ENCODE measurements at places on chromosomes 11 and 22.

DNA sequence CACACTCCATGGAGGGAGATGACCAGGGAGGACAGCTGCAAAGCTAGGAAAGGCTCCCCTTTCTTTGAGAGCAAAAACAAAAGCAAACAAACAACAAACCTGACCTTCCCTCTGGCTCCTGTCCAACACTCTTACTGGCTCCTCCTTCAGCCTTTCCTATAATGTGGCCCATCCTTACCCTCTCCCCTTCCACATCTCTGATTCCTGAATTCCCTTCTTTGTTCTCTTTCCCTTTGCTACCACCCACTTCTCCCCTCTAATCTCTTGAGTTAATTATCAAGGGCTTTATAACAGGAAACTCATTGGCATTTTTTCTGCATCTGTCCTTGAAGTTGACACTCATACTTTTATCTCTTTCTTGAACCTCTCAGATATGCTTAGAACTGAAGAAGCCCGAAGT lies 56.3 kb downstream of the ZNF280B start:
- DNase-seq: no peak

DNA sequence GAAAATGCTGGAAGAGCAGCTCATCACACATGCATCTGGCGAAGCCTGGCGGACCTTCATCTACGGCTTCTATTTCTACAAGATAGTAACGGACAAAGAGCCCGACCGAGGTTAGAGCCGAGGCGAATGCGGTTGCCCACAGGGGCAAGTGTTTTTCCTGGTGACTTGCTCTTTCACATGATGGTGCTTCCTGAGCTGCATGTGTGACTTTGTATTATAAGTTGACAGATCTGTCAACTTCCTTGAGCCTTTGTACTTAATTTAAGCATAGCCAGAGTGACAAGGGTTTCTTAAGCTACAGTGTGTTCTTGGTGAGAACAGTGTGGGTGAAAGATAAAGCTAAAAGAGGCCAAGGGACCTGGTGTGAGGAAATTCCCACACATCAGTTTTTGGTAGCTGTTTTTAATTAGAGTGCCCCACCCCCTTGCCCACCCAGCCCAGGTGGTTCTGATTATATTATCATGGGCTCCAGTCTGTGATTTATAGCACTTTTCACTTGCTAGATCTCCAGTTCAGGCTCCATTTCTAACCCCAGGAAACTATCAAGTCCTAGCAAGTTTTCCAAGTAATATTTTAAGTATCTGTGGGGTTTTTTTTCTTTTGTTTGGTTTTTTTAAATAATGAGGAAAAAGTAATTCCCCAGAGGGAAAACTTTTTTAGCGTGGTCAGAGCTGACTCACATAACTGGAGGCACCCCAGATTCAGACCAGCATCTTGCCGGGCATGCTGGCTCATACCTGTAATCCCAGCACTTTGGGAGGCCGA lies 68.0 kb upstream of the YWHAH start:
- DNase-seq: no peak

DNA sequence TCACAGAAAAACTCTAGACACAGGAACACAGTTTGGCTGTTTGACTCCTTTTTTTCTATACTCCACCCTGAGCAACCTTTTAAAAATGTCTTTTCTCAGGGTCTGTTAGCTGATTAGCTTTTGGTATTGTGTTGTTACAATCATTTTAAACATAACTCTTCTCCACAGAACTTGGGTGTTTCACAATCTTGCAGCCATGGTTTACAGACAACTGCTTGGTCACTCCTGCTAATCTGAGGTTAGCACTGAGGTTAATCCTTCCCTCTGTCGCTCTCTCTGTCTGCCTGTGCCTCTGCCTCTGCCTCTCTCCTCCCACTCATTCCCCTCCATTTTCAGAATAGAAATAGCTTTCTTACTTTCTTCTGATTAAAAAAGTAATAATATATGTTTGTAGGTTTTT lies 62.4 kb upstream of the ZBED5 start:
- peak; percentile 71 for DNase-seq

GRCh38 chr11:117187007-117187406 lies 8.5 kb downstream of the SIDT2 start:
- DNase-seq: no peak

DNA sequence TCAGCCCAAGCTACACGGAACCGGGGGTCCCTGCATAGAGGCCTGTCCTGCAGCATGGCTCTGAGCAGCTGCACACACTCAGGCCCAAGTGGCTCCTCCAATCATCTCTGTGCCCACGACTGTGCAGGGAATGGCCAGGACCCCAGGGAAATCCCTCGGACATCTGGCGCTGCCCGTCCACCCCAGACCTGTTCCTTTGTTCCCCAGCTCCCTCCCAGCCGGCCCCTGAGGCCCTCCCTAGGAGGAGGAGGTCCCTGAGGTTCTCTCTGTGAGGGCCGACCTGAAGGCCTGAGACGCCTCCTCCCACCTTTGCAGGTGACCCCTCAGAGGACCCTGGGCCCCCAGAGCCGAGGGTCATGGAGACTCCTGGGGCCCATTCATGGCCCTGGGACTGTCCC lies 1.1 kb downstream of the MLC1 start:
- DNase-seq: no peak

DNA sequence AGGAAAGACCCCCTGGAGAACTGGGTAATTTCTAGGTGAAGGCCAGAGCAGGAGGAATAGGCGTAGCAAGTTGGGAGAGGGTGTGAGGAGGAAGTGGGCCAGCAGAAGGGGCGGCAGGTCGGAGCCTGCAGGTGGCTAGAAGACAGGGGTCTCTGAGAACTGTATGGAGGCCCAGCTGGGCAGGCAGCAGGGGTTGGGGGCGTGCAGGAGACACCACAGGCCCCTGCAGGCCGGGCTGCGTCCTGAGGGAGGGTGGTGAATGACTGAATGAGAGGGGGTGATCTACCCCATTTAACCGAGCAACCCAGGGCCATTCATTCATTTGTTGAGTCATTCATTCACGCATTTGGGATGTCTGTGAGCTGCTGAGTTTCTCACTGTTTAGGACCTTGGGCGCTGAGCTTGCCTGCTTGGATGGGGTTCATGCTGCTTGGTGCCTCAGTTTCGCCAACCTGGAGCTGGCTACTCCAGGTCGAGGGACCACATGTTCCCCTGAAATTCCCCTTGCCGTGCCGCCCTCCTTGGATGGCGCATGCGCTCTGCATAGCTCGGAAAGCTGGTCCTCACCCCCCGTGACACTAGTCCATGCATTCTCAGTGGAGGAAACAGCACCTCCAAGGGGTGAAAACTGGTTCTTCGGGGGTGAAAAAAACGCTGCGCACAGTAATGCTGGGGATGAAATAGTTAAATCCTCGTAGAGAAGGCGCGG lies 15.6 kb downstream of the MPPED1 start:
- DNase-seq: no peak

DNA sequence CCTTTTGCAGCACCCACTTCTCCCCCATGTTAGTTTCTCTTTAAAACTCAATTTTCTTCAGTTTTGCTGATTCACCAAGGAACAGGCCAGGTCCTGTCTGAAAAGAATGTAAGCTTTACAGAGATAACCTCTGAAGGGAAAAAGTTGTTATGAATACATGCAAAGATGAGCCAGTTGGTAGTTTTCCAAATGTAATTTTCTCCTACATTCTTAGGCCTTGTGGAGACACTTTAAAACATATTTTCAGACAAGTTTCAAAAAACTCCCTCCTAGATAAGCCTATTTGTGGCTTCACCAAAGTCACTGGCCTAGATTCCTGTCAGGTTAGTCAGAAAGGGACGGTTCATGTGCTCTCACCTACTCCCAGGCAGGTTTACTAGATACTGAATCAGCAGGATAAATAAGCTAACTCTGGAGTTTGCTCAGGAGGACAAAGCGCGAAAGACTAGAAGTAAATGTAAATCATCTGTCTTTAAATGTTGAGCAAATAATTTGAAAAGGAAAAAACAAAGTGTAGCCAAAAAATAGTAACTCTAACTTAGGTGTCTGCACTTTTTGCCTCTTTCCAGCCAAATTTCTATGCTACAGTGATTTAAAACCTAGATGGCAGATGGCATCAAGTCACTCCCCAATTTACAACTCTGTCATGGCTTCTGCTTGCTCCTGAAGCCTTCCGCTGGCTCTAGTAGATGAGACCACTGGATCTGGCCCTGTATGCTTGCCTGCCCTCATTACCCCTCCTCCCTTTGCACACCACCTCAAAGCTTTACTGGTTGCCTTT lies 4.9 kb upstream of the ATP6V1E1 start:
- DNase-seq: peak; percentile 73

GRCh38 chr11:121421149-121421901 lies 30.8 kb upstream of the SORL1 start:
- no peak for DNase-seq

DNA sequence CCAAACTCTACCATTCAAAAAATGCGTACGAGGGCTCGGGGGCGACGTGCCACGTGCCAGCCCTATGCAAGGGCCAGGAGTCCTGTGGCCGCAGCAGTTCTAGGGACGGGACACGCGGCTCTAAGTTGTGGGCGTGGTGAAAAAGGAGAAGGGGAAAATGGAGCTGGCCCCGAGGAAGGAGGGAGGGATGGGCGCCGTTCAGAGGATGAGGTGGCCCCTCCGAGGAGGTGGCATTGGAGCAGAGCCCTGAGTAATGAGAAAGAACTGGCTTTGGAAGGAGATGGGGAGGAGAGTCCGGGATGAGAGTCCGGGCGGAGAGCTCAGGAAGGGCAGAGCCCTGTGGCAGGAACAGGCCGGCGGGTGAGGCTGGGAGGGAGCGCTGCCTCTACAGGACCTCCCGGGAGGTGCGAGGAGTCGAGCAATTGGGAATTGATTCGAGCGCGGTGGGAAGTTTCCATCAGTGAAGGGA lies 21.0 kb downstream of the OTUB1 start:
- peak; percentile 10 for DNase-seq

DNA sequence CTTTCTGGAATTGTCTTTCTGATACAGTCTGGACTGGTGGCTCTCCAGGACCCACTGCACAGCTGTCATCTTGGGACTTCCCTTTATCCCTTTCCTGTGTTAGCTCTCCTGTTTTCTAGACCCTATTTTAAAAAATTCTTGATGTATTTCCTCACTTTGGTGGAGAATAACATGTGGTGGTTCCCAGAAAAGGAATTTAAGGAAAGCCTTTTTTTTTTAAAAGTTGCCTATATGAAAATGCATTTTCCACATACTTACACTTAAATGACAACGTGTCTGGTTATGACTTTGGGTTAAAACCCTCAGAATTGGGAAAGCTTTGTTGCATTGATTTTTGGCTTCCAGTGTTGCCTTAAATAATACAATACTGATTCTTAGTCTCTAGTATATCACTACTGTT lies 400.7 kb downstream of the TMEM135 start:
- DNase-seq: no peak

DNA sequence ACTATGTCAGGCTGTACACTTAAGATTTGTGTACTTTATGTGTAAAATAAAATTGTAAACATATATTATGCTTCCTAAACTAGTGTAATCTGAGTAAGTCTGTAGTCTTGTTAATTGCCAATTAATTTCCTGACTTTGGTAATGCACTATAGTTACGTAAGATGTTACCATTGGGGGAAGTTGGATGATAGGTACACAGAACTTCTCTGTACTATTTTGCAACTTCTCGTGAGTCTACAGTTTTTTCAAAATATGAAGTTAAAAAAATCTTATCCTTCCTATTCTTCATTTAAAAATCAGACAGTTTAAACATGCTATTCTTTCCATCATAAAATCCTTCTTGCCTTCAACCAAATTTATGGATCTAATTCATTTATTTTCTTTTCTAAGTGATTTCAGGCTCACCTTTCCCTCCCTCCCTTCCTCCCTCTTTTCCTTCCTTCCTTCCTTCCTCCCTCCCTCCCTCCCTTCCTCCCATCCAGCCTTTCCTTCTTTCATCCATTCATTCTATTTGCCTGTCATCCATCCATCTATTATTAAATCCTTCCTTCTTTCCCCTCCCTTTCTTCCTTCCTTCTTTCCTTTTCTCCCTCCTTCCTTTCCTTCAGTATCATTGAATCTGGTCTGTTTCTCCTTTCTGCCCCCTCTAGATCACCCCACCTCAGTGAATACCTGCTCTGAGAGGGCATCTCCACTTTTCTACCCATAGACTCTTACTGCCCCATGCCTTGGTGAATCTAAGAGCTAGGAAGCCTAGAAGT lies 22.1 kb upstream of the ASCC2 start:
- DNase-seq: no peak

- peak; percentile 69 for DNase-seq
Measured at GRCh38 chr11:111585371-111585770, 16.9 kb upstream of the SIK2 start.

GRCh38 chr11:21909145-21909544 lies 283.7 kb upstream of the ANO5 start:
- no peak for DNase-seq

DNA sequence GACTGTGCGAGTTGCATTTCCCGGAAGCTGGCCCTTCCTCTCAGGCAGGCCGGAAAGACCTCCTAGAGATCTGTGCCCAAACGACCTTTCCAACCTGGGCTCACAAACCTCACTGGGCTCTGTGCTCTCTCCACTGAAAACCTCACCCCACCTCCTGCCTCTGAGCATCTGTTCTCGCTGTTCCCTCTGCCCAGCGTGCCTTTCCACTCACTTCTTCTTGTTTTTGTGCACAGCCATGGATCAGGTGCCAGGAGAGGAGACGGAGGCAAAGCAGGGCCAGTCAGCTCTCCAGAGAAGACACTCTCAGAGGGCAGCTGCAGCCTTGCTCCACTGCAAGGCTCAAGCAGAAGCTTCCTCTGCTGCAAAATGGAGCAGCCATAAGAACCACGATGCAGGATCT lies 10.9 kb upstream of the CPT1A start:
- DNase-seq: no peak

- DNase-seq: no peak
Measured at GRCh38 chr11:45921561-45922424, 663 bp upstream of the LARGE2 start.

GRCh38 chr11:102135256-102135655 lies 25.0 kb downstream of the YAP1 start:
- no peak for DNase-seq

- no peak for DNase-seq
Measured at GRCh38 chr11:623999-624704, 603 bp downstream of the CDHR5 start.

GRCh38 chr11:7905549-7905948 lies 25.5 kb downstream of the OR10A6 start:
- no peak for DNase-seq

GRCh38 chr11:69413015-69413801 lies 68.3 kb upstream of the LINC01488 start:
- DNase-seq: no peak

DNA sequence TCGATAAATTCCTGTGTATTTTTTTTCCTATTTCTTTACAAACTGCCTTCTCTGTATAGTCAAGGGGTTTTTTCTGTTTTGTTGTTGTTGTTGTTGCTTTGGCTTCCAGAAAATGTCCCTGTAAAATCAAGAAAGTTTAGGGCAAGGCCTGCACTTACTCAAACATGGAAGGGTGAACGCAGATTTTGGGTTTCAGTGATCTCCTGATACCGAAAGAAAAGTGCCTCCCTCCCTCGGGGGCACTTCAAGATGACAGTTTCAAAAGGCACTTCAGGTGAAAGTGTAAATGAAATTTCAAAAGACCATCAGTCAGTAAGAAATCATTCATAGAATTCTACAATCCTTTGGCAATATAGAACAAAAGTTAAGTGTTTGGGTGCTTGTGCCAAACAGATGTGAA lies 43.4 kb upstream of the TMPRSS4 start:
- DNase-seq: no peak

GRCh38 chr22:39985383-39986035 lies 9.2 kb upstream of the FAM83F start:
- no peak for DNase-seq
